Right forelimb (tissue), 1 donor: ENCODE measurements at places on chromosomes 6 and 20.

GRCh38 chr6:73927421-73927820, 231.4 kb downstream of the CD109 start:
- DNase-seq: no peak

GRCh38 chr6:125222531-125223455, 69.2 kb downstream of the TPD52L1 start:
- DNase-seq: no peak

- DNase-seq: no peak
Observed at GRCh38 chr20:33917831-33918525, 75.7 kb upstream of the RALY start.

GRCh38 chr20:417801-418342, 9.8 kb downstream of the RBCK1 start:
- no peak for DNase-seq

DNA sequence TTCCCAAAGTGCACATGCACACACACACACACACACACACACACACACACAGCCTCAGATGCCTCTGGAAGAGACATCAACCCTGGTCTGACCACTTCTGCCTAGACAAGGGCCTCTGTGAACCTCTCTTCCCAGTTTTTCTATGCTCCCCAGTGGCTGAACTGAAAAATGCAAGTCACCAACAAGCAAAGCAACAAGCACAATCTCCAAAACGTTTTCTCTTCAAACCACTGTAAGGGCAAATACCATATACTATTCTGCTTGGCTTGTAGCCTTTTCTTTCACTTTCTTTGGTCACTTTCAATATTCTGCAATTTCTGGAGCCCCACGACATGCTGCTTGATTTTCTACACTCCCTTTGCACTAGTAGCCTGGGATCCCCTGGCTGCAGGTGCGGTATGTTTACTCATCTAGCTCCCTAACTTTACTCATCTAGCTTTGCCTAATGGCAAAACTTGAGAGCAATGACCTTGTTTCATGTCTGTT, 121.4 kb upstream of the DST start:
- no peak for DNase-seq

GRCh38 chr6:57435475-57436160, 118.2 kb downstream of the PRIM2 start:
- no peak for DNase-seq

DNA sequence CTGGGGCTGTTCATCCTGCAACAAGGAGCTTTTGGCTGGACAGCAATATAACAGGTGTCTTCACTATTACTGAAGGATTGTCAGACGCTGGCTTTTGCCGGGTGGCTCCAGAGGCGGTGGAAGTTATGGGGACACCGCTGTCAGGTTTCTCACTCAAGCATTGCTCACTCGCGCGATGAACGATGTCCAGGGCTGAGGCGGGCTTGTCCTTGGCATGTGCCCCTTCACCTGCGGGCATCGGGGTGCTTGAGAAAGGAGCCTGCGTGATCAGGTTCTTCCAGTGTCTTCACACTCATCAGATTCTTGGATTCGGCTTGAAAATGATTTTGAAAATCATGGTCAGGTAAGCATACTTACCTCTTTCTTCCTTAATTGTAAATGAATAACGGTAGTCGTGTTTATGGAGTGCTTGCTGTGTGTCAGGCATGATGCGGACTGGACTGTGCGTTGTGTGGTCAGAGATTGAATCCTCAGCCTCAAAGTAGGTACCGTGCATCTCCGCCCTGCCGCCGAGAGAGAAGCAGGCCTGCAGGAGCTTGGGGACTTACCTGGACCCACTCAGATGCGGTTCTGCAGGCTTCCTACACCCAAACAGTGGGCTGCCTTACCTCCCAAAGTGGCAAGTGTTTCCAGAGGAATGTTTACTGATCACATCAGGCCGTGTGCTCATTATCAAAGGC, 18.3 kb upstream of the PYGB start:
- DNase-seq: no peak

DNA sequence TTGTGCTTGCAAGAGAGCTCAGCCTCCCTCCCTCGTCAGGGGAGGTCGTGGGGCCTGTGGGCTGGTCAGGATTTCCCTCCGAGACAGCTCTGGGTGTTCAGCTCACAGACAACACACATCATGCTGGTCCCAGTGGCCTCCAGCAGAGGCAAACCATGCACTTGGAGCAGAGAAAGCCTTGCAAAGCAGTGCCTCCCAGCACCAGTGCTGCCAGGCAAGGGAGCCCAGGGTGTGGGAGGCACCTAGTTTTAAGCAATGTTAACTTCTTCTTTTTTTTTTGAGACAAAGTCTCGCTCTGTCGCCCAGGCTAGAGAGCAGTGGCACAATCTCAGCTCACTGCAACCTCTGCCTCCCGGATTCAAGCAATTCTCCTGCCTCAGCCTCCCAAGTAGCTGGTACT, 34.0 kb upstream of the INSM1 start:
- DNase-seq: no peak

- no peak for DNase-seq
Observed at GRCh38 chr20:35515949-35516645, 13.4 kb downstream of the C20orf173 start.

- no peak for DNase-seq
Observed at GRCh38 chr6:30548375-30548774, 7.9 kb downstream of the GNL1 start.

DNA sequence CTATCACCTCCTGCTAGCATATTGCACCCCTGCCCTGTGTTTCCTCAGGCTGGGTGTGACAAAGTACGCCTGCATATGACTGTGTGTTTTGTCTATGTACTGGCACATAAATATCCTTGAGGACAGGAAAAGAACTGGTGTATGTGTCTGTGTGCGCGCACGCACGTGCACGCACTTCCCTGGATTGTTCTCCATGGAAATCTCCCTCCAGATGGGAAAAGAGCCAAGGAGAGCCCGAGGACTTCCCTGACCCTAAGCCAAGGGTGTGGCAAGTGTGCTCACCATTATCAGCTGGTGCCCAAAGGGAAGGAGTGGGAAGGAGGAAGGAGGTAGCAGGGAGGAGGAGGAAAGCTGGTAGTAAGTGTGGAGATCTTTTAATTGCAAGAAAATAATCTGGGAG, 117.6 kb downstream of the HIVEP2 start:
- no peak for DNase-seq

DNA sequence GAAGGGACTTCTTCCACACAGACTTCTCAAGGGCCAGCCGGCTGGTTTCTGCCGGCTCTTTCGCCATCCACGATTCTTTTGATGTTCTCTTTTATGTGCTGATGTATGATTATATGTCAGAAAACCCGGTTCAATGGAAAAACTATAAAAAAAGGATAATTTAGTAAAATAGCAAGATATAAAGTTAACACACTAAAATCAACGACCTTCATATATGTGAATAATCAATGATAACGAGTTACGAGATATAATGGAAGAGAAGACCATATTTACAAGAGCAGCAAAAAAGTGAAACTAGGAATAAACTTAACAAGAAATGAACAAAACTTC, 540 bp upstream of the ZSCAN12 start:
- no peak for DNase-seq

GRCh38 chr20:52593654-52594053, 378.5 kb upstream of the TSHZ2 start:
- DNase-seq: no peak

DNA sequence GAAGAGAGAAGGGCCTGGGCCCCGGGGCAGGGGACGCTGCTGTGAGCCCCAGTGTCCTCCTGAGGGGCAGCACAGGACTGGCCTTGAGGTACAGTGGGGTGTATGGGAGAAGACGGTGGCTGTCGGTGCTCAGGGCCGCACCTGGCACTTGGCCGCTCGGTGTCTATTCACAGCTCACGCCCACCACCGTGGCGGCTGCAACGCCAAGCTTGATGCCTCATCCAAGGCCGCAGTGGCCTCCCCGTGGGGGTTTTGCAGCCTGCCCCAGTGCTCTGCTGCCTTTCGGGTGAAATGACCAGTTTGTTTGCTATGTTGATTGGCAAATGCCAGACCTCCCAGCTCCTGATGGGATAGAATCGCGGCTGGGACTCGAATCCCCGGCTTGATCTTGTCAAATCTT, 79.5 kb upstream of the SLCO4A1 start:
- DNase-seq: no peak

GRCh38 chr6:71127374-71127773, 161.2 kb upstream of the OGFRL1 start:
- no peak for DNase-seq

GRCh38 chr6:75493400-75494064, at the start of gene FILIP1:
Gene FILIP1, minus strand, starts transcription at chr6:75493800. Its CDS starts 78,828 bp downstream, at chr6:75414972.
- peak; percentile 73 for DNase-seq
